ENCODE measurements at places on chromosomes 6 and 20. TPM values are rescaled to one million over a fixed set of nuclear protein-coding genes. Genes with fewer than 3 reads are reported as not detected.

The RBPJL gene
- not detected for total RNA-seq

The CLPSL1 gene
- not detected for total RNA-seq

The IFNGR1 gene
- total RNA-seq: 37.6 TPM

The PPIL6 gene
- 3.6 TPM for total RNA-seq

Measured in A549 treated with Mapracorat at 1 μM for 4 hours (cell line).